Caco-2 (cell line): ENCODE measurements at places on chromosomes 12 and 14. TPM values are rescaled to one million over a fixed set of nuclear protein-coding genes. Genes with fewer than 3 reads are reported as not detected.

CATSPERB gene
- total RNA-seq, result 2.1 and 2.6 TPM in 2 replicates

GRCh38 chr12:5010151-5010550, 33.5 kb upstream of the KCNA5 start:
- no peak overlapping the region for H3K27ac ChIP-seq
- H3K4me3 ChIP-seq, result no peak overlapping the region
- no peaks in the 10 kb centered on the region for H3K4me1 ChIP-seq
- no peaks in the 10 kb centered on the region for H3K36me3 ChIP-seq
- DNase-seq, result no peak
- H3K27me3 ChIP-seq, result peaks cover 3% of the 10 kb centered on the region

DNA sequence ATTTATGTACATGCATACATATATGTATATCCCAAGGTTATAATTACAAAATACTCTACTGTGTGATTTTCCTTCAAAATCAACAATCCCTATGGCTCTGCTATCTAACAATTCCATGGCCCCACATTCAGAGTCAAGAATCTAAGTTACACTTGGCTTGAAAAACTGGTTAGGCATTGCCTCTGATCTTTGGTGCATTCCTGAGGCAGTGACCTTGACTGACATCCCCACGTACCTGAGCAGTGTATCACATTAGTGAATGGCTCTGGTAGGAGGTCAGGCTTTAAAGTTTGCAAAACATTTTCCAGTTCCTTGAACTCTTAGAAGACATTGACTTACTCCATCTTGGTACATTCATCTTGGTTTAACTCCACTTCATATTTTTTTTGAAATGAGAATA, 8.5 kb upstream of the STON2 start:
- peak; percentile 59 for DNase-seq
- H3K4me1 ChIP-seq, result no peaks in the 10 kb centered on the region; the same call in 1 of the 2 replicates
- no peak overlapping the region for H3K27ac ChIP-seq
- no peak overlapping the region for H3K4me3 ChIP-seq
- no peaks in the 10 kb centered on the region for H3K36me3 ChIP-seq

DNA sequence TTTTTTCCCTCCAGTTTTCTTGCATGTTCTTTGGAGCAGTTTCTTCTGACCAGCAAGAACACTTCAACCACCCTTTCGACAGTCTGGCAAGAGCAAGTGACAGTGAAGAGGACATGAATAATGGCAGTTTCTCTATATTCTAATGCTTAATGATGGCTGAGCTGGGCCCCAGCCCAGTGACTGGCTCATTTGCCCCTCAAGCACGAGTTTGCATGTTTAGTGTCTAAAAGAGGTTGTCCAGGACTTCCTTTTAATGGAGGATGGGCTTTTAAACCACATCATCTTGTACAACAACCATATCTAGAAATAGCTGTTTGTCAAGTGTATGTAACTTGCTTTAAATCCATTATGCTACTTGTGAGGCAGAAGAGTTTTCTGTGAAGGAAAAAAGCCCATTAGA, 28.4 kb downstream of the RAD9B start:
- peaks cover 11% of the 10 kb centered on the region for H3K4me1 ChIP-seq
- no peaks in the 10 kb centered on the region for H3K36me3 ChIP-seq
- no peak overlapping the region for H3K4me3 ChIP-seq
- H3K27ac ChIP-seq, result no peak overlapping the region

RBMS2 gene
- 32.5 and 39.5 TPM in 2 replicates for total RNA-seq

PLBD1 gene
- 21.1 and 21.4 TPM in 2 replicates for total RNA-seq

RASAL1 gene
- not detected in 2 replicates for total RNA-seq

DNA sequence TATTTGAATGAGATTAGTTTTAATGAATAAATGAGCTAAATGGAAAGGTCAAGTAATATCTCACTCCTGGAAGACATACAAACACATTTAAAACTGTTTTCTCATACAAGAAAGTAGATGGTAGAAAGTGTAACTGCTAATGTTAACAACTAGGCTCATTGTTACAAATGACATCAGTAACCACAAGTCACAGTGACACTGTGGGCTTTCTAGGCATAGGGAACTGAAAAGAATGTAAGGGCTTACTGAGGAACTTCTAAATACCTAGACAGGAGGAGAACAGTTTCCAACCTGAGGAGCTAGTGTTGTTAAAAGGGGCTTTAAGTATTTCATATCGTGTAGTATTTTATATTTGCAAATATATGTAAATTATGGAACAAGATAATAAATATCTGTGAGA, 17.5 kb upstream of the ERGIC2 start:
- H3K4me3 ChIP-seq, result no peak overlapping the region
- DNase-seq, result no peak
- H3K4me1 ChIP-seq, result no peaks in the 10 kb centered on the region

- no peaks in the 10 kb centered on the region for H3K4me1 ChIP-seq
- H3K4me3 ChIP-seq, result no peak overlapping the region
- H3K36me3 ChIP-seq, result no peaks in the 10 kb centered on the region
- no peaks in the 10 kb centered on the region for H3K27me3 ChIP-seq
- no peak for DNase-seq
These were observed 12.9 kb upstream of the NOPCHAP1 start for GRCh38 chr12:104973250-104973649.

REP15 gene
- total RNA-seq, result 1.8 and 2.3 TPM in 2 replicates

DNA sequence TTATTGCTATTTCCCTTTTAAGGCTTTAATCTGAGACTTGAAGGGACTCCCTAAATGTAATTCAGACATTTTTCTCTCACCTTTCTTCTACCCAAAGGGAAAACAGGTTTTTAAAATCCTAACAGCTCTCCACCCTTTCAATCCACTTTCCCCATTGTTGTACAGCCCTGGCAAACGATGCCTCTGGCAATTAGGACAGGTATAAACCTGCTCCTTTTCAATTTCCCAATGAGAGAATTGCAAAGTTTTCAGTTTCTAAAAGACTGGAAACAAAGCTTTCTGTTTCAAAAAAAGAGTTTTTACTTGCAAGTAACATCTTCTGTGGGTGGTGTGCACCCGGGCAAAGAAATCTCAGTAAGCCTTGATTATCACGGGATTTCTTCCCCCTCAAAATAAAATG, 131.2 kb downstream of the HMGA2 start:
- no peaks in the 10 kb centered on the region; the same call in 1 of the 2 replicates for H3K36me3 ChIP-seq
- no peaks in the 10 kb centered on the region for H3K27me3 ChIP-seq
- H3K4me3 ChIP-seq, result no peak overlapping the region
- H3K27ac ChIP-seq, result no peak overlapping the region
- no peak for DNase-seq
- peaks cover 50% of the 10 kb centered on the region for H3K4me1 ChIP-seq

- no peaks in the 10 kb centered on the region for H3K36me3 ChIP-seq
- H3K4me3 ChIP-seq, result no peak overlapping the region
- no peak for DNase-seq
- no peak overlapping the region for H3K27ac ChIP-seq
- H3K4me1 ChIP-seq, result no peaks in the 10 kb centered on the region
These were observed 122.2 kb upstream of the IGF1 start for GRCh38 chr12:102602521-102602920.

DNA sequence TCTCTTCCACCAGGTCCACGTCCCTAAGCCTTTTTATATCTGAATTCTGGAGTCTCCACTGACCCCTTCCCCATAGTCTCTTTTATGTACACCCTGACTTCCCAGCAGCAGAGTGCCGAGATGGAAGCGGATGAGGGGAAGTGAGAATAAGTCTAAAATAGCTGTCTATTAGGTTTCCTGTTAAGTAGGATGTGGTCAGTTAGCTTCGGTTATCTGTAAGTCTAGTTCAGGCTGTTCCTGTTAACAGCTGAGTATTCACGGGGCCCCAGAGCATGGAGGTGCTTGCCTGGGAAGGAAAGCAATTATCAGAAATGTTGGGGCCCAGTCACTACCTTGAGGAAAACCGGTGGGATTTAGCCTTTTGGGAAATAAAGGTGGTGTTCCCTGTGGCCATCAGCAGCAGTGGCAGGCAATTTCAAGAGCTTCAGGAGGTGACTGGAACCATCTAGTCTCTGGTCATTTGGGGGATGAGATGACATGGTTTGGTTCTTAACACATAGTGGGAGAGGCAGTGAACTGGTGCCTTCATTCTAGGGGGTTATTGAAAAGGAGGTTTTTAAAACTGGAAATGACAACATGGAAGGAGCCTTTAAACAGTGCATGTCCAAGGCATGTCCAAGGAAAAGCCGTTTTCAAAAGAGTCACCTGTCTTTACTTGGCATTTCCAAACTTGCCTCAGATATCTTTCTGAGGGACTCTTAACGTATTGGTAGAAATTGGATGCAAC, 21.8 kb downstream of the CHST11 start:
- H3K27me3 ChIP-seq, result no peaks in the 10 kb centered on the region; the same call in 1 of the 2 replicates
- no peak for DNase-seq
- H3K27ac ChIP-seq, result no peak overlapping the region
- H3K36me3 ChIP-seq, result no peaks in the 10 kb centered on the region
- no peaks in the 10 kb centered on the region for H3K4me1 ChIP-seq

DNA sequence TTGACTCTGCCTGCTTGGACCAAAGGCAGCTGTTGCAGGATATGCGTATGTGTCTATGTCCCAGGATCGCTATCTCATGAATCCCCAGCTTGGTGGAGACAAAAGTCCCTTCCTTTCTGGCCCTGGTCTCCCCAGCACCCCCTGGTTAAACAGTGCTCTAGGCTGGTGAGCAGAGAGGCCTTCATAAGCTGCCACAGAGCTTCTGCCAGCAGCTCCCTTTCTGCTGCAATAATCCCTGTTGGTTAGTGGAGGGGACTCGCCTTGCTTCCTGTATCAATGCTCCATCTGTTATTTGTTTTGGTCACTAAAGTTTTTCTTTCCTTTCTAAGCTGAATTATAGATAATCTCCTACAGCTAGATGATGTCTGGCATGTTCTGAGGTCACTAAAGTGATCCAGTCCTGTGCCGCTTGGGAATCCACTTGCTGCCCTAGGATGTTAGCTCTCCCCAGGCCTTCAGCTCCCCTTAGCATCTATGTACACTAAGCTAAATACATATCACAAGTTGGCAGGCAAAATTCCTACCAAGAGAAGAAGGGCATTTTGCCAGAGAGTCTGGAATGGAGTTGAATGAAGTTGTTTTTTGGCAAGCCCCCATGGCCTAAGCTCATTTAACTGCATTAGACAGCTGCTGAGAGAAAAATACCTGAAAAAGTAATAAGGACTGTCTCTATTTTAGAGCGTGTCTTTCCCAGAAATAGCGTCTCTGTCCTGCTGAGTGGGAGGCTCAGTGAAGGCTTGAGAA, 47.8 kb downstream of the RDH12 start:
- H3K27ac ChIP-seq, result peak overlapping the region; percentile 50
- H3K36me3 ChIP-seq, result peaks cover 4% of the 10 kb centered on the region; the same call in 1 of the 2 replicates
- no peak for DNase-seq
- H3K4me3 ChIP-seq, result no peak overlapping the region

- no peak for DNase-seq
- H3K36me3 ChIP-seq, result no peaks in the 10 kb centered on the region
- no peak overlapping the region for H3K27ac ChIP-seq
- no peaks in the 10 kb centered on the region for H3K4me1 ChIP-seq
These were observed 7.4 kb downstream of the CLEC14A start for GRCh38 chr14:38248321-38249028.

DNA sequence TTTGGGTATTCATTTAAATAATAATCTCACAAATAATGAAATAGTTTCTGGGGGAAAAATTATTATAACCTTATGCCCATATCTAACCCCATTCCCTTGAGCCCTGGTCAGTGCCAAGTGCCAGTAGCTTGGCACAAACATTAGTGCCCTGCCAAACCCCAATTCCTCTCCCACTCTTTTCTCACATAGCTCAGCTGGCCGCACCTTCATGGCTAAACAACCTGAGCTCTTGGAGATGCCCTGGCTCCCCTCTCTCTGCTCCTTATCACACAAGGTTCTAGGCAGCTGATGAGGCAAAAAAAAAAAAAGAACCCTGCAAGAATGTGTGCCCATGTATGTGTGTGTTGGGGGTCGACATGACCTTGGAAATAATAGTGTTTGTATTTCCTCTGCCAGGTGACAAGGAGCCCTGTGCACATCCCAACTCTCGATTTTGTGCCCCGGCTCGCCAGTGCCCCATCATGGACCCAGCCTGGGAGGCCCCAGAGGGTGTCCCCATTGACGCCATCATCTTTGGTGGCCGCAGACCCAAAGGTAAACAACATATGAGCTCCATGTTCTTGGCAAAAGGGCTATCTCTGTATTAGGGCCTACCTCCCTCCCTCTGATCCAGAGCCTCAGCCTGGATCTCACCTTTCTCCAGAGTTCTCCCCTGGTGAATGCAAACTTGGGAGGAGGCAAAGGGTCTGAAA, 8.4 kb downstream of the PCK2 start:
- no peaks in the 10 kb centered on the region; the same call in 1 of the 2 replicates for H3K36me3 ChIP-seq
- H3K4me1 ChIP-seq, result no peaks in the 10 kb centered on the region
- H3K27ac ChIP-seq, result peak overlapping the region; percentile 27
- DNase-seq, result no peak

MYBPC1 gene
- total RNA-seq, result 0.19 TPM in 1 of 2 replicates, not detected in the other

KLRC3 gene
- total RNA-seq, result not detected in 2 replicates

- no peaks in the 10 kb centered on the region for H3K36me3 ChIP-seq
- no peak for DNase-seq
- H3K4me3 ChIP-seq, result no peak overlapping the region
- peaks cover 15% of the 10 kb centered on the region for H3K4me1 ChIP-seq
These were observed 22.9 kb upstream of the RNF34 start for GRCh38 chr12:121376754-121377697.

DNA sequence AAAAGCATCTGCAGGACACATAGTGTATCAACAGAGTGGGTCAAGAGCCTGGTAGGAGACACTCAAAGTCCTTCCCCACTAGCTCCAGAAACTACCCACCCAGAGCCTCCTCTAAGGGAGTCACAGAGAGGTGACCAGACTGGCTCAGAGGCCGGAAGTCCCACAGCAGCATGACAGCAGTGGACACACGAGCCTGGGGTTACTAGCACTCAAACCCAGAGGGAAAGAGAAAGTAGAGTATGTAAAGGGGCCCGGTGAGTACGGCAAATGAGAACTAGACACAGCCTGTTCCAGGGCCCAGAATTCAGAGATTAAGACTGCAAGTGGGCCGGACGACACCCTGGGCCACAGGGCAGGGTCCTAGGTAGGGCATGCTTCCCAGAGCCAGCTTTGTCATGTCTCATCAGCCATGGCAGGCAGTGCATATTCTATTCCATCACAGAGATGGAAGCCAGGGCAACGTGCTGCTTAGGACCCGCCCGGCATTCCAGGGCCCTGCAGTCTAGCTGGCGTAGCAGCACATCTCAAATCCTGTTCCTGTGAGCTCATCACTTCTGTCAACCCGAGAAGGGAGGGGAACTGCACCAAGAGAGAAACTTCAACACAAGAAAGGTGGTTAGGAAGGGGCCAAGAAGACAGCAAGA, 4.2 kb downstream of the IFFO1 start:
- peaks cover 20% of the 10 kb centered on the region for H3K4me1 ChIP-seq
- H3K36me3 ChIP-seq, result no peaks in the 10 kb centered on the region
- peak overlapping the region; percentile 18 for H3K27ac ChIP-seq
- H3K4me3 ChIP-seq, result no peak overlapping the region
- no peak for DNase-seq
- H3K27me3 ChIP-seq, result no peaks in the 10 kb centered on the region

TESPA1 gene
- total RNA-seq, result not detected in 2 replicates

RBP5 gene
- 0.86 and 1.8 TPM in 2 replicates for total RNA-seq

ZBTB42 gene
- total RNA-seq, result 9.1 and 9.7 TPM in 2 replicates

ENDOU gene
- 0.43 and 0.53 TPM in 2 replicates for total RNA-seq

DNA sequence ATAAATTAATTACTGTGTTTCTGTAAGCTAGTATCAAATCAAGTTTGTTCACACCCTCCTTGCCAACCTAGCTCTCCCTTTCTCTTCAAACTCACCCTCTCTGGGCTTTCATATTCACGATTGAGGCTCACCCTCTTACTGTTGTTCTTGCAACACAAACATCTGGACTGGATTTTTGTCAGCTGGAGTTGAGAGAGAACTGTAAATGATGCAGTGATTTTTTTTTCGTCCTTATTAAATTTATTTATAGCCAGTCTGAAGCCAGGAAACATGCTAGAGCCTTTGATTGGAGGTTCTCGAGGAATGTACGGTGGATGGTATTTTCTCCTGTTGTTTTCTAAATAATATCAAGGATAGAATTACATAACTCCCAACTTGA, 485.1 kb downstream of the ZFP36L1 start:
- H3K4me1 ChIP-seq, result peaks cover 28% of the 10 kb centered on the region
- no peak overlapping the region for H3K27ac ChIP-seq
- no peak for DNase-seq
- no peaks in the 10 kb centered on the region for H3K36me3 ChIP-seq
- no peak overlapping the region for H3K4me3 ChIP-seq

JDP2 gene
- 95.7 TPM in 2 replicates for total RNA-seq

SMOC1 gene
- total RNA-seq, result 0.12 and 0.14 TPM in 2 replicates
